Mesenteric fat pad (tissue), 1 donor: ENCODE measurements at places on chromosomes 2 and 18. TPM values are rescaled to one million over a fixed set of nuclear protein-coding genes. Genes with fewer than 3 reads are reported as not detected.

Gene SUPT7L
- total RNA-seq: 28.1 TPM

Gene PSMD1
- 101 TPM for total RNA-seq

Gene SCN3A
- 1.3 TPM for total RNA-seq

Gene MYOM1
- 3.9 TPM for total RNA-seq

Gene MC5R
- not detected for total RNA-seq

Gene LYPD1
- 0.32 TPM for total RNA-seq

Gene KANSL3
- 37.6 TPM for total RNA-seq

Gene KCNK3
- 1.9 TPM for total RNA-seq

Gene GRB14
- 21.7 TPM for total RNA-seq

Gene LRRTM1
- total RNA-seq: not detected

Gene NOSTRIN
- total RNA-seq: 62.1 TPM

Gene OSR1
- 41.6 TPM for total RNA-seq

Gene RESP18
- not detected for total RNA-seq
